ENCODE measurements at places on chromosomes 4 and X.

DNA sequence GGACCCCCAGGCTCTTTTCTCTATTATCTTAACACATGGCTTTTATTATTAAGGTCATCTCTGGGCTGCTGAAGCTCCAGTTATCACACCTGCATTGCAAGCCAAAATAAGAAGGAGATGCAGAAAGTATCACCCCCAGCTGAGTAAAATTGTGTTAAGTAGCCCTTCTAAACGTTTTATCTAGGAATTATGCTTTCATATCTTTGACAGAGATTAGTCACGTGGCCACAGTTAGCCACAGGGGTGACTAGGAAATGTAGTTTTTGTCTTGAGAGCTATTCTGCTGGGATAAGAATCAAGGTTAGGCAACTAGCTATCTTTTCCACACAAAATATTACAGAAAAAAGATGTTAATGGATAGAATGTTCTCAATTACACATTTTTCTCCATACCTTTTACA is 102.1 kb downstream of the ANXA3 start:
- no peak for DNase-seq

DNA sequence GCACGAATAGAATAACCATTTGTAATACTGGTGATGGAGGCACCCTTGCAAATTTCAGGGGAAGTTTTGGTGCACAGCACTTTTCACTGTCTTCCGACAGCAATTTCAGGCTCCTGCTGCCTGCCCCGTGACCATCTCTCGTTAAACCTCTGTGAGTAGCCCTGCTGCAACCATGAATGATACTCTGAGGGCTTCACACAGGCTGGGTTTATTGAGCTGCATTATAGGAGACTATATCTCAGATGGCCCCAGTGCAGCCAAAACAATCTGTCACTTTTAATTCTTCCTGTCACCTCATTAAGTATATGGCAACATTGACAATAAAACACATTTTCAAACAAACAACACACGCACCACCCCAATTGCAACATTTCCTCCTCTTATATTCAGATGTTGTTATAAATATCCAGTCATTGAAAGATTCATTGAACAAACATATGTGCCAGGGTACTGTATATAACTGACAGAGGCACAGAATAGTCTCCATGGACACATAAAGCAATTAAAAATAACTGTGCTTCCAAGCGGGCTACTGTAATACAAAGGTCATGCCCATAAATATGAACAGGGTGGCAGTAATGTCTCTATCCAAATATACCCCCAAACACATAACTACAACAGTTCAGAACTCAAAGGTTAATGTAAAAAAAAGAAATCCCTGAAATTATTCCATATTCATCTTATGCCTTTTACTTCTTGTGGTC is 477.0 kb downstream of the GBA3 start:
- no peak for DNase-seq

- DNase-seq = peak; percentile 37
Measured at GRCh38 chrX:1582686-1583437, 8.5 kb upstream of the AKAP17A start.

GRCh38 chr4:53854991-53855568 is 209.3 kb downstream of the CHIC2 start:
- DNase-seq = no peak

GRCh38 chr4:154807042-154807630 is 26.1 kb downstream of the RBM46 start:
- no peak for DNase-seq

GRCh38 chr4:152094970-152095700 is 334.3 kb upstream of the GATB start:
- DNase-seq = no peak

- DNase-seq = no peak
Measured at GRCh38 chr4:17232566-17233253, 279.2 kb downstream of the QDPR start.

- DNase-seq = no peak
Measured at GRCh38 chrX:82092307-82092706, 890.4 kb downstream of the SH3BGRL start.

GRCh38 chrX:25009407-25009806 is 6.4 kb downstream of the ARX start:
- no peak for DNase-seq

DNA sequence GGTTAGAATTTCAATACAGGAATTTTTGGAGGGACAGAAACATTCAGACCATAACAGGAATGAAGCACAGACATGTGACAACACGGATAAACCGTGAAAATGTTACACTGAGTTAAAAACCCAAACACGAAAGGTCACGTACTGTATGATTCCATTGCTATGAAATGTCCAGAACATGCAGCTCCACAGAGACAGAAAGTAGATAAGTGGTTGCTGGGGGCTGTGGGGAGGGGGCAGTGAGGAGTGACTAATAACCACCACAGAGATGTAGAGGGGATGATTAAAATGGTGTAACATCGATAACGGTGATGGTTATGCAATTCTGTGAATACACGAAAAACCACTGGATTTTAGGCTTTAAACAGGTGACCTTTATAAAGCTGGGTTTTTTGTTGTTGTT is 8.3 kb downstream of the GPR143 start:
- DNase-seq = no peak

GRCh38 chr4:25169446-25169845 is 9.2 kb upstream of the SEPSECS start:
- DNase-seq = no peak

DNA sequence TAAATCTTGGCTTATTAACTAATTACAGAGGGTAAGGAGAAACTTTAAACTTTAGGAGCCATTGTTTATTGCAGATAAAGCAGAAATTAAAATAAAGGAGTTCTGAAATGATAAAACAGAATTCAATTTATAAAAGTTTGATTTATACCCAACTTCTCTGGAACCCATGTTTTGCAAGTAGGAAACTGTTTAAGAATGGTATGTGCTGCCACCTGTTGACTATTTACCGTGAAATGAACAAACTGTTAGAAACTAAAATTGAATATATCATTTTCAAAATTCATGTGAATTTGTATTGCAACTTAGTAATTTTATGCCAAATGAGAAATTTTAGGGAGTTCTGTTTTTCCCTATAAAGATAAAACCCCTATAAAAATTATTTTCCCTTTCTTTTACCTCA is 11.0 kb upstream of the TBC1D8B start:
- DNase-seq = no peak

DNA sequence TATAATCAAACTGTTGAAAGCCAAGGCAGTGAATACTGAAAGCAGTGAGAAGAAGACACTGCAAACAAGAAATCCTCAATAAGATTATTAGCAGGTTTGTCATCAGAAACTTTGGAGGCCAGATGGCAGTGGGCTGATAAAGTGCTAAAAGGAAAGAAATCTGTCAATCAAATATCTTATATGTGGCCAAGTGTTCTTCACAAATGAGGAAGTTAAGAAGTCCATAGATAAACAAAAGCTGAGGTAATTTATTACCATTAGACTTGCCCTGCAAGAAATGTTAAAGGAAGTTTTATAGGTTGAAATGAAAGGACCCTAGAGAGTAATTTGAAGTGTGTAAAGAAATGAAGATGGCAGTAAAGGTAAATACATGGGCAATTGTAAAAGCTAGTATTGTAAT is 586.6 kb downstream of the RAPGEF2 start:
- DNase-seq = no peak

DNA sequence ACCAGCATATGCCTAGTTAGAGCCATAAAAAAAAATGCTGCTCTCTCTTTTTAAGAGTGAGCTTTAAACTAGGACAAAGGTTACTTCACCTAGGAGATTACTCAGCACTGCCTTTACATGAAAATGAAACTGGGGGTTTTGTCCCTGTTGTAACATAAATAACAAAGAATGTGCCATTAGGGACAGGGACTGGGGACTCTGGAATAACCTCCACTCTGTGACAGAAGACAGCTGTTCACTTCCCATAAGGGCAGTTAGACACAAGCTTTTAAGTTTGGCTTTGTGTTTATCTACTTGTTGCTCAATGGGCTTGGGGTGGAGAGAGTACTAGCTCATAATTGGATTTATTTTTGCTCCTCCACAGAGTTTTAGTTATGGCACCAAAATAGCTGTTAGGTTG is 11.9 kb downstream of the ENPEP start:
- no peak for DNase-seq

- DNase-seq = no peak
Measured at GRCh38 chrX:143304518-143304917, 212.8 kb downstream of the SPANXN3 start.

DNA sequence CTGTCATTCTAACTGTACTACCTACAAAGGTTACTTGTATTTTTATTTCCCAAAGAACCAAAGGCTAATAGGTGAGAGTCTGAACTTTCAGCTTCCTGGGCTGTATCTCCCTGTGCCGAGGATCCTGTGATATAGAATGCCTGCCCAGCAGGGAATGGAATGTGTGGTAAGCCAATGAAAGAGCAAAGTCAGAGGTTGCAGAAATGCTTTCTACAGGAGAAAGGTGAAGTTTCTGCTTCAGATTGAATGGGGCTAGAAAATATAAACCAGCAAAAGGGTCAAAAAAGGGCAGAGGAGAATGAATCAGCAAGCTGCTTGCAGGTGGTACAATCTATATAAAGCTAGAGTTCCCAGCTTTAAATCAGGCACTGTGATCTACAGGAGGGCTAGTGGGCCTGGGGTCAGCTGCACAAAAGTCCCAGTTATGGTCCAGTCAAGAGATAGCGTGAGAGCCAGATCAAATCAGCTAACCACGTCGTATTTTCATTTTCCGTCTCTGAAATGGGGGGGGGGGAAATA is 146.1 kb downstream of the DCTD start:
- DNase-seq = no peak

DNA sequence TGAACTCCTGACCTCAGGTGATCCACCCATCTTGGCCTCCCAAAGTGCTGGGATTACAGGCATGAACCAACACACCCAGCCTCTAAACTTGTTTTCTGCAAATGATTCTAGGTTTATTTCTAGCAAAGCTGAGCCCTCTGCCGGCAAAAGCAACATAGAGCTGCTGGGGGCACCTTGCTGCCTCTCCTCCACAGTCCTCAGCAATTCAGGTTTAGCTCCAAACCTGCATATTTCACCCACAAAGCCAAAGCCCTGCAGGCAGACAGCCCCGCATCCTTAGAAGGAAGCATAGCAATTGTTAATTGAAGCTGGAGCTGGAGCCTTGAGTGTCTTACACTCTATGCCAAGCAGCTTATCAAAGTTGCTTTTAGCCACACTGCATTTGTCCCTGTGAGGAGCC is 24.9 kb upstream of the OCIAD2 start:
- DNase-seq = no peak

GRCh38 chr4:94400191-94400590 is 51.6 kb upstream of the PDLIM5 start:
- DNase-seq = no peak

- no peak for DNase-seq
Measured at GRCh38 chrX:42567268-42567667, 210.7 kb downstream of the PPP1R2C start.

DNA sequence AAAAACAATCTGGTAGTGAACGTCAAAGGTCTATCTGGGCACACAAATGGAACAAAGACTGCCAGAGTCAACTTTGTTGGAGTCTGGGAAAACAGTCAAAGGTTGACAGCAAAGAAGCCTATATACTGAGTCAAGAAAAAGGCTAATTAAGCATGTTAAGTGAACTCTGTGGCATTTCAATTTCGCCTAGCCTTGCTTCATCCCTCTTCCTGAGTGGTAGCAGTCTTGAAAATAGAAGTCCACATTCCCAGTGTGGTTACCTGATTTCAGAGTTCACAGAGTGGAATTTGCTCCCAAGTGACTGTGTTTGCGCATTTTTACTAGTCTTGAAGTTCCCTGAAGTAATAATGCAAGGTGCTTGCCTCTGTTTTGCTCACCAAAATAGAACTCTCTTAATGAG is 760.0 kb downstream of the FSTL5 start:
- no peak for DNase-seq

GRCh38 chrX:68994135-68994890 is 165.5 kb downstream of the EFNB1 start:
- DNase-seq = no peak

DNA sequence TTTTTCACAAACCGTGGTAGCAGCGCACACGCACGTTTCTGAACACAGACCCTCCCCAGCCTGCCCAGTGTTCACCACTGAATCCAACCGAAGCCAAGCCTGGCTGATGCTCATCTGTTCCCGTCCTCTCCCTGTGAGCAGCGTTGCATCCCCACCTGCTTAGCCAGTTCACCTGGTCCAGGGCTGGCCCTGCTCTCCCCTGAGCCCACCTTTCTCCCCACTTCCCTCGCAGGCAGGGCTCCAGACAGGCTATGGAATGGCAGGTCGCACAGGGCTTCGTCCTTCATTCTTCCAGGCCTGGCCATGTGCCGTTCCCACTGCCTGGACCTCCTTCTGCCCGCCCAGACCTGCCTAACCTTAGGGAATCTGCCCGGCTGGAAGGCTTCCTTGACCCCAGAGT is 246.9 kb downstream of the EVC2 start:
- no peak for DNase-seq

- DNase-seq = no peak
Measured at GRCh38 chrX:55801811-55802210, 84.3 kb downstream of the RRAGB start.

DNA sequence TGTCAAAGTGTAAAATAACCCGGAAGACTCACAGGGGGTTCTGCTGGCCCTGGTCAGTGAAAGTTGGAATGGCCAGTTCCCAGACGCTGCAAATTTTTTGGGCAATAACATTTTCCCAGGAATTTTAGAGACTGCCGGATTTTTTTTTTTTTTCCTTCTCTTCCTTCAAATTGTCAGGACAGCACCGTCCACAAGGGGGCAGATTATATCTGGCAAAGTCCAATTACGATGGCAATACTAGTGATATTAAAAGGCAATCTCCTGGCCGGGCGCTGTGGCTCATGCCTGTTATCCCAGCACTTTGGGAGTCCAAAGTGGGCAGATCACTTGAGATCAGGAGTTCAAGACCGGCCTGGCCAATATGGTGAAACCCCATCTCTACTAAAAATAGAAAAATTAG is 20.5 kb downstream of the SLC25A5 start:
- DNase-seq = peak; percentile 9

DNA sequence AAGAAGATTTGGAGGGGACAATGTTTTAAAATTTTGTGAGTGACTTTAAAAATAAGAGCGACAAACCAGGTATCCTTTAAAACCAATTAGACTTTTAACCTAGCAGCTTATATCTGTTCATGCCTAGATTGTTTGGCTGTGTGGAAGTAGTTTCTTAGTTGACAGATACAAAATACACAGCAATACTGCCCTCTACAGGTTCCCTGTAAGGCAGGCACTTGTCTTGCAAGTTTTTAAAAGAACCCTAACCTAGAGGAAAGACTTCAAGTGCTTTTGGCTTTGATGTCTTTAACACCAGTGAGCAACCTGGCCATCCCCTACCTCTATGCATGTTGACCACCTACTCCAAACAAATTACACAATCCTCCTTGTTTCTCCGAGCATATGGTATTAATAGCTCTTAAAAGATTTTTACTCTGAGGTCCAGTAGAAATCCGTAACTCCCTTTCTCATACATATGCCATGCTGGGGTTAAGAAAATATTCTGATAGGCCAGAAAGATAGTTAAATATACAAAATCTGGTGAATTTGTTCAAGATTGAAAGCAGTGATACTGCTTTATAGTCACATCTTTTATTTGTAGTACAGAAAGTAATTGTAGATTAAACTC is 273.0 kb downstream of the ARHGAP24 start:
- DNase-seq = no peak

Data from activated T-cell treated with anti-CD3 and anti-CD28 coated beads for 4 hours (primary cell).